NCI-H1105 treated with DMSO at 0.1 percent for 48 hours (cell line): ENCODE measurements at places on chromosomes 11 and 22.

GRCh38 chr11:86255896-86256295 is 11.3 kb downstream of the EED start:
- no peak for DNase-seq

GRCh38 chr11:68341557-68342458 is 29.4 kb downstream of the LRP5 start:
- no peak for DNase-seq

DNA sequence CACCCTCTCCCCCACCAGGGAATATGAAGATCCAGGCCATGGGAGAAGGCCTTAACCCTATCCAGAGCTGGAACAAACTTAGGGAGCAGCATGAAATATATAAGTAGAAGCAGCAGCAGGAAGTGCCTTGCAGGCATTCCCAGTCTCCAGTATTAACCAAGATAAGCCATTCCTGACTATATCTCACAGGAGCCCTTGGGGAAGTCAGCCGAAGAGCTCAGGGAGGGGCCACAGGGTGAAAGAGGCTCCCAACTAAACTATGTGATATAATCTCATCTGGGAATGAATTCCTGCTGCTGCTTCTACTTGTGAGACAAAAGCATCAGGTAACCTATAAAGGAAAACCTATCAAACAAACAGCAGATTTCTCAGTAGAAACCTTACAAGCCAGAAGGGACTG is 36.1 kb upstream of the GUCY1A2 start:
- DNase-seq: no peak

DNA sequence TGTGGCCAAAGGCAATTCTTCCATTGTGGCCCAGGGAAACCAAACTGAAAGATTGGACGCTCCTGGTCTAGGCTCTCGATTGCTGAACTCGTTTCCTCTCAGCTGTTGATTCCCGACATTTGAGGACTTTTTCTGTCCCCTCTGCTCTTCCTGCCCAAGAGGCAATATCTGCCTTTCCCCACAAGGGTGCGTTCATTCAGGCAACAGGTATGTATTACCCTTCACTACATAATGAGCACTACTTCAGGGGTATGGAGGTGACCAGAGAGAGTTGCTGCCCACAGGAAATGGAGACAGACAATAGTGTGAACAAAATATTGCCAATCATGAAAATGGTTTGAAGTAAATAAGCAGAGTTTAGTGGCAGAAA is 8.2 kb downstream of the PTH start:
- no peak for DNase-seq

- DNase-seq: no peak
These were observed 48.4 kb upstream of the EED start for GRCh38 chr11:86196085-86196696.

DNA sequence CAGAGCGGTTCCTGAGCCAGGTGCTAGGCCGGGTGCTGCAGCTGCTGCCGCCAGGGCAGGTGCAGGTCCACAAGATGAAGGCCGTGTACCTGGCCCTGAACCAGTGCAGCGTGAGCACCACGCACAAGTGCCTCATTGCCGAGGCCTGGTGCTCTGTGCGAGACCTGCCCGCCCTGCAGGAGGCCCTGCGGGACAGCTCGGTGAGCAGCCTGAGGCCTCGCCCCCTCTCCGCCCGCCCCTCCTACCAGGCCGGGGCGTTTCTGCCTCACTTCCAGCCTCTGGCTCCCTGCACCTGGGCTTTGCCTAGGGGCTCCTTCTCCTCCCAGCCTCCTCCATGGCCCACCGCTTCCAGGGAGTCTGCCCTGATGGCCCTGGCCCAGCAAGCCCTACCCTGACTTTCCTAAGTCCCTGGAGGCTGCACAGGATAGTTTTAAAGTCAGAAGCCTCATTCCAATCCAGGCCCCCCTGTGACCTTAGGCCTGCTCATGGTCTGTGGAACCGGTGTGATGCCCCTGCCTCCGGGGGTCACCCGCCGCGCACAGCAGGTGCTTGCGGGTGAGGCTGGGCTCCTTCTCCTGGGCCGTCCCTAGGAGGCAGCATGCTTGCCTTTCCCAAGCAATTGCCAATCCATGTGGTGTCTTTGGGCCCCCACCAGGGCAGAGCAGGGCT is 5.5 kb downstream of the TCIRG1 start:
- no peak for DNase-seq

GRCh38 chr22:19648419-19648929 is 65.8 kb upstream of the SEPTIN5 start:
- peak; percentile 20 for DNase-seq

- no peak for DNase-seq
These were observed 18.9 kb downstream of the ADAMTS15 start for GRCh38 chr11:130467116-130467900.

DNA sequence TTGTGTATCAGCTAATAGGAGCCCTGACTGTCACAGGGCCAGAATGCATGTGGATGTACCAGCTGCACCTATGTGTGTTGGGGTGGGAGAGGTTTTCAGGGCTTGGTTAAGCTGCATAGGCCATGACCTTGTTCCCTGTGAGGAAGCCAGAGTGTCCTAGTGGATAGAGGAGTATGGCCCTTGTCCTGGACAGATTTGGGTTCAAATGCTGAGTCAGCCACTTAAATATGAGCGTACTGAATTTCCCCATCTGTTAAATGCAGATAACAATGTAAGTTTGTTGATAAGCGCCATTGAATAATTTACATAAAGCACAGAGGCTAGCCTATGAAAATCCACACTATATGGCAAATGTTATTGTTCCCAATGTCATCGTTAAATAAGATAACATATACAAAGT is 74.4 kb downstream of the PANX1 start:
- no peak for DNase-seq

- DNase-seq: no peak
These were observed 413.9 kb downstream of the TENM4 start for GRCh38 chr11:79026803-79027445.

GRCh38 chr22:44710474-44711240 is 8.7 kb downstream of the PRR5 start:
- DNase-seq: peak; percentile 70

DNA sequence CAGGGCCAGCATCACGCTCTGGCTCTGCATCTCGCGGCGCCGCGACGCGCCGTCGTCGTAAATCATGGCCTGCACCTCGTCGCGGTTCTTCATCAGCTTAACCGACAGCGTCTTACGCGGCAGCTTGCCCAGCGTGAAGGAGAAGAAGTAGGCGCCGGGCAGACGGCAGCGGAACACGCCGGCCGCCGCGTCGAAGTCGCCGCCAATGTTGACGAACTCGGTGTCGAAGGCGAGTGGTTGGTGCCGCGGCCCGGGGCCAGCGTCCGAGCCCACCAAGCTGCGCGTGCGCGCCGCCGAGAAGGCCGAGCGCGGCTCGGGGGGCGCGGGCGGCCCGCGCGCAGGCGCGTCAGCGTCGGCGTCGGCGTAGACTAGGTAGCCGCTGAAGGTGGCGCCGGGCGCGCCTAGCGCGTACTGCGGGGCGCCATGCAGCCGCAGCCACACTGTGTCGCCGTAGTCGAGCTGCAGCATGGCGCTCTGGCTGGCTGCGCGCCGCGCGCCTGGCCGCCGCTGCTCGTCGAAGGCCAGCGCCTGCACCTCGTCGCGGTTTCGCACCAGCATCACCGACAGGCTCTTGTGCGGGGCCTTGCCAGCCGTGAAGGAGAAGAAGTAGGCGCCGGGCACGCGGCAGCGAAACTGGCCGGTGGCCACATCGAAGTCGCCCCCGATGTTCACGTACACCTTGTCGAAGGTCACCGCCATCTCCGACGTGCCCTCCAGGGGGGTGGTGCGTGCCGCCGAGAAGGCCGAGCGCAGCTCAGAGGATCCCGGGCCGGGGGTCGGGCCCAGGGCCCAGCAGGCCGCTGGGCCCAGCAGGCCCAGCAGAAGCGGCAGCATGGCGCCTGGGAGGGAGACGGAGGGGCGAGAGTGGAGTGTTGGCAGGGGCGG is 3.7 kb downstream of the FAM180B start:
- no peak for DNase-seq

- DNase-seq: no peak
These were observed 933 bp downstream of the ACTN3 start for GRCh38 chr11:66547662-66548009.

- no peak for DNase-seq
These were observed 15.7 kb upstream of the ARFGAP3 start for GRCh38 chr22:42872821-42873220.

- no peak for DNase-seq
These were observed 942.0 kb upstream of the CCDC90B start for GRCh38 chr11:84227970-84228665.

GRCh38 chr22:31086703-31087330 is 5.7 kb downstream of the SMTN start:
- DNase-seq: no peak

DNA sequence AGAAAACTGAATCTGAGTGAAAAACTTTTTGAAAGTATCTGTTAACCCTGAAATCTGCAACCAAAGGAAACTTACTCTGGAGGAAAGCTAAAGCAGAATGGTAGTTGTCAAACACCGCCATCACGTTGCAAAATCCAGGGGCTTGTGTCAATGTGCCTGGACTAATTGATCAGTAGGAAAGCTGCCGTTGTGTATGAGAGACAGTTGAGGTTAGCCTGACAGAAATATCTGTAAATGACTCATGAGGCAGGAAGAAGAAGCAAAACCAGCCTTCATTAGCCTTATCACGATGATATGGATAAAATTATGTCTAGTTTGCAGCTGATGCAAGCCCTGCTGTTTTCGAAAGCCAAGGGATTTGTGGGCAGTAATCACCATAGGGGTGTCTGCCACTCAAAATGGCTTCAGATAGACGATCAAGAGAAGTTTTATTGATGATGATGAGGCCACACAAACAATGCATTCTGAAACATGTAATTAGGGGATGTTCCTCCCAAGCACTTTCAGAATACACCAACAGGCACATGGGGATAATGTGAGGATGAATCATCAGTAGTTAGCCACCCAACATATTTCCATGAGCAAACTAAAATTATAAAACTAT is 8.9 kb downstream of the SCGB1A1 start:
- DNase-seq: no peak

- no peak for DNase-seq
These were observed 15.3 kb downstream of the IL10RA start for GRCh38 chr11:118001494-118001971.

DNA sequence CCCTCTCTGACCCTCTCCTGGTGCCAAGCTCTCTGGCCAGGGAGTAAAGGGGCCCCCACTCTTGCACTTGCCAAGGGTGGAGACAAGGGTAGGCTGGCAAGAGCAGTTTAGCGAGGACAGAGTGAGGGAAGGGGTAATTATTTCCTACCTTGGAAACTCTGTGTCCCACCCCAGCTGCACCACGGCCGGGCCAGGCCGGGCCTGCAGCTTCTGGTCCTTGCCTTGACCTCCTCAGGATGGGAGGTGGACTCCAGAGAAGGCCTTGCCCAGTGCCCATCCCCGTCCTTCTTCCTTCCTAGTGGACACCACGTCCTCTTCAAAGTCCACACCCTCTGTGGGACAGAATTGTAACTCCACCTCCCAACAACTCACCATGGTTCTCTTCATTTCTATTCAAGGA is 18.4 kb upstream of the OSBPL5 start:
- no peak for DNase-seq

DNA sequence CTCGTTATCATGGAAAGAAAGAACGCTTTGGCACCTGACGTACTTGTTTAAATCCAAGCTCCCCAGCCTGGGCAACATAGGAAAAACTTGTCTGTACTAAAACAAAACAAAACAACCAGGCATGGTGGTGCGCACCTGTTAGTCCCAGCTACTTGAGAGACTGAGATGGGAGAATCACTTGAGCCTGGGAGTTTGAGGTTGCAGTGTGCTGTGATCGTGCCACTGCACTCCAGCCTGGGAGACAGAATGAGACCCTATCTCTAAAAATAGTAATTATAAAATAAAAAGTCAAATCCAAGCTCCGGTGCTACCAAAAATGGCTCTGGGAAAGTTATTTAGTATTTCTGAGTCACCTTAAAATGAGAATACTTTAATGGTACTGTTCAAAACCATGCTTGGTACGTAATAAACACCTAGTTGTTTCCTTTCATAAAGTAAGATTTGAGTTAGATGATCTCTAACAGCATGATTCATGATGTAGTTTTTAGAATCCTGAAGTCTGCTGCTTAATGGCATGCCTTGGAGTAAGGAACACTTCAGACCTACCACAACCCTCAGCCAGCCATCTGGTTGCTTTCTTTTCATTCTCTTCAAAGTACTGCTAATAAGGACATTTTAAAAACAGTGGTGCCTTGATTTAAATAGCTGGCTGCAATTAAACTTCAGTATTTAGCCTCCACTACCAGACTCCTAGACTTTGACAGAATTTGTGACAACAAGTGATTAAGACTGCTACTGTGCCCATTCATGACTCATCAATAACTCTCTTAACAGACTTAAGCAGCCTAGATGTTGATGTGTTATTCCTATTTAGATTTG is 8.4 kb downstream of the PPME1 start:
- no peak for DNase-seq

- no peak for DNase-seq
These were observed 19.7 kb upstream of the IFT27 start for GRCh38 chr22:36795633-36796032.

- DNase-seq: no peak
These were observed 45.0 kb upstream of the BIRC3 start for GRCh38 chr11:102272047-102272824.

GRCh38 chr11:119254239-119254638 is 48.1 kb downstream of the CBL start:
- no peak for DNase-seq

- no peak for DNase-seq
These were observed 90.4 kb upstream of the SLC25A18 start for GRCh38 chr22:17472932-17473331.

- no peak for DNase-seq
These were observed 37.0 kb downstream of the NEAT1 start for GRCh38 chr11:65459552-65459951.
